ENCODE measurements at places on chromosomes 5 and 9.

- peak; percentile 91 for DNase-seq
These were observed 601 bp downstream of the HINT1 start for GRCh38 chr5:131164191-131165118.

DNA sequence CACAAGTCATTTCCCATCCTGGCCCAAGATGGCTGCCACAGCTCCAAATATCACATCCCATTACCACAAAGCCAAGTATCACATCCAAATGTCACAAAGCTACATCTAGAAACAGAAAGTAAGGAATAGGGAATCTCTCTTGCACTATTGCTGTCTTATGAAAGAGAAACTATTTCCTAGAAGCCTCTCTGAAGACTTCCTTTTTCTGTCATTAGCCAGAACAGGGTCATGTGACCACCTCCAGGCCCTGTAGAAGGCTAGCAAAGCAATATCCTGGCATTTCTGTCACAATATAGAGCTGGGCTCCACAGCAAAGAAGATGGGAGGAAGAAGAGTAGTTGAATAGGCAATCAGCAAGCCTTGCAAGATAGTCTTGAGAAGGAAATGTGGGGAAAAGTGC lies 99.2 kb downstream of the SH3TC2 start:
- peak; percentile 92 for DNase-seq

DNA sequence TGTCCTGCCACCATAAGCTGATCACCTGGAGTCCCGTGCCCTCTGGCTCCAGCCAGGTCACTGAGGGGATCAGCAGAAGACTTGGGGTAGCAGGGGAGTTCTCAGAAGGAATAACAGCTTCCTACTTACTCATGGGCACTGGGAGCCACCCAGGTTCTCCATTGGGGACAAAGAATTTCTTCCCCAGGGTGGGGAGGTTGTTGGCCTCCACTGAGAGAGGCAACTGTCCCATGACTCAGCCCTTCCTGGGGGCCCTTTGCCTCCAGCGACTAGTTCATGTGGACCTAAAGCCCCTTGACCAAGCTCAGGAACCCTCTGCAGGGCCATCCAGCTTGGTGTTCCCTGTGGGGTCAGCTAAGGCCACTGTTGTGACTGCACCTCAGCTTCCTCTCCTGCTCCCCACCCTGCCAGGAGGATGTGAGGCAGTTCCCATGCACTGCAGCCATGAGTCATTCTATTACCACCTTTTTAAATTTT lies 175.0 kb downstream of the AUH start:
- DNase-seq, result peak; percentile 35

- DNase-seq, result no peak
These were observed 31.3 kb downstream of the MARCHF3 start for GRCh38 chr5:126998895-126999570.

GRCh38 chr5:173028811-173029327 lies 27.3 kb upstream of the CREBRF start:
- DNase-seq, result no peak

DNA sequence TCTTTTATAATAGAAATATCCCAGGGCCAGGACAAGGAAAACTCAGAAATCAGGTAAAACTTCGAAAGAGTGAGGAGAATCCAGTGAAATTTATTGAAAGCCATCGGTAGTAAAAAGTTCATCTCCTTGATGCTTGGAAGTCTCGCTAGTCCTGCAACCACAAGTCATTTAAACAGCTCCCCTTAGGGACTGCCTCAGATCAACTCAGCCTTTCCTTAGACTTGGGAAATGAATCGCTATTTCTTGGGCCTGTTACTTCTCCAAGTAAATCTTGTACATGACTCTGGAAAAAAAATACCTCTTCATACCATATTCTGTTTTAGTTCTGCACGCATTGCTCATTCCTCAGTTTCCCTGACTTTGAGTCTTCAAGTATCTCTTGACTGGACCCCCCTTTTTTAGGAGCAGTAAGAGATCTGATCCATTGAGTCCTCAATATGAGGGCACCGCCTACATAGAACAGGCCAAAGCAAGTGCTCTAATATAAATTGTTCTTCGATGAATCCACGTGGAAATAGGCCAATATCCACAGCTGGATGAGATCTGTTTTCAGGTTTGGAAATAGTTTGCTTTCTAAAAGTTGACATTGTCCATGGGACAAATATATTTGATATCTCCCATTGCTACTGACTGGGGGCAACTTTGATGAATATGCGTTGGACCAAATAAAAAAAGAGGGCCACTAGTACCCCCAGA lies 114.2 kb downstream of the PRDM6 start:
- DNase-seq, result no peak

DNA sequence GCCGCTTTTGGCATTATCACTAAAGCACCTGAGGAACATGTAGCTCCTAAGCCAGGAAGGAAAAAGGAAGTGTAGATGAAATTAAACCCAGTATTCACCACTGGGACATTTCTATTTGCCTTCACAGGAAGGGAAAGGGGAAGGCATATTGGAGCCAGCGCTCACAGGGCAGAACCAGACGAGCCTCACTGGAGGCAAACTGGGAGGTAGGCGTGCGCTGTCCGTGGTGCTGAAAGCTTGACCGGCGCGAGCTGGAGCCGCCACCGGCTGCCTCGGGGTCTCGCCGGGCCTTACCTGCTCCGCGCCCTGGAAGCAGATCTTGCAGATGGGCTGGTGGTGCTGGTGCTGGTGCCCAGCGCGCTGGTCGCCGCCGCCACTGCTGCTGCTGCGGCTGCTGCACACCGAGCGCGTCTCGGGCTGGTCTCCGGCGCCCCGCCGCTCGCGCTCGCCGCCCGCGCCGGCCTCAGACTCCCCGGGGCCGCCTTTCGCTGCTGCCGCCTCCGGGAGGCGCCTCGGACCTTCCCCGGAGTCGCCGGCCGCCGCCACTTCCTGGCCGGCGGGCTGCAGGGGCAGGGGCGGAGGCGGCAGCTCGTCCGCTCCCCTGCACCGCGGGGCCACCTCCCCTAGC lies 732 bp downstream of the MARCHF11 start:
- peak; percentile 62 for DNase-seq

DNA sequence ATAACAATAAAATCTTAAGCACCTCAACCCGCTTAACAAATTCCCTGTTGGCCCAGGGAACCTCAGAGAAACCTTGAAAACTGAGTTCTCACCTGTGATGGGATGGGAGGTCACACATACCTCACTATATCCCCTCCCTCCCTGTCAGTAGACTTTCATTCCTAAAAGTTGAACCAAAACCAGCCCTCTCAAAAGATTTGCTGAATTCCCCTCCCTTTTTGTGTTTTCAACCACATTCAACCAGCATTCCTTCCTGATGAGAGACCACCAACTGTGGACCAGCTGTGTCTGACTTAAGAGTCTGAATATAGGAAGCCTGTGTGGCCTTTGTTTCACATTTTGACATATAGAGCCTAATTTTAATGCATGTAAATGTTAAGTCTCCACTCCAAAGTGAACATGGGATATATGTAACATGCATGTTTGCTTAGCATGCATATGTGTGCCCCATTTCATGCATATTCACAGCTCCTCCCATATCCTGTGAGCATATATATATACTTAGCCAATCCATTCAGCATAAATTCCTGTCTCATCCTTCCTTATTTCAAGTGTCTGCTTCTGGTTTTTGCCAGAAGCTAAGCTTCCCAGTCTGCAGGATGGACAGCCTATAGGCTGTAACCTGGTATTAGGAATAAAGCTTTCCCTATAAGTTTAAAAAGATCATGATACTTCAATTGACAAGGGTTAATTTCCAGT lies 604.6 kb downstream of the PTPRD start:
- DNase-seq, result no peak

GRCh38 chr9:89440548-89440947 lies 57.4 kb downstream of the SEMA4D start:
- peak; percentile 93 for DNase-seq

DNA sequence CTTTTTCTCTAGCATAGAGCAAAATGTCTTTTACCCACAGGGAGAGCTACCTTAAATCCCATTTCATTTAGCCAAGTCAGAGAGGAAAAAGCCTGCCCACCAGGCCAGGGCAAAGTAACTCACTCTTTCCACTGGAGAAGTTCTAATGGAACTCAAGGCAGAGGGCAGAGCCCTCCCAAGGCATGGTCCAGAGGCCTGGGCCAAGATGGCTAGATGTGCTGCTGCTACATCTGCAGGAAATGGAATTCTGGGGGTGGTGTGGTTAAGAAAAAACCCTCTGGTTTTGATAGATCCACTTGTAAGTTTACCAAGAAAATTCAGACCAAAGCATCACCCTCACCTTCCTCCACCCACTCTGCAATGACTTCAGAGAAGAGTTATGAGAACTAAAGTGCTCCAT lies 37.3 kb downstream of the CSF2 start:
- DNase-seq, result no peak

DNA sequence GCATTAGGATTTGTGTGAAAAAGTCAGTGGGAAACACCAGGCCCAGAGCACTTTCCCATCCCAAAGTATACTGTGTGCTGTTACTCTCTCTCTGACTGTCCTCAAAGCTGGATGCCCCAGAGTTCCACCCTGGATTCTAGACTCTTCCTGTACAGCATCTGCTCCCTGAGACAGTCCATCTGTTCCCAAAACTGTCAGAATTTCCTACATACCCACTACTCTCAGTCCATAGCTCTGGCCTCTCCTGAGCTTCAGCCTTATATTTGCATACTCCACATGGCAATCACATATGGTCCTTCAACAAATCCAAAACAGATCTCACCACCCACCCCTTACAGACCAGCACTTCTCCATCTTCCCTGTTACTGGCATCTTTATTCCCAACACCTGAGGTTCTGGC lies 9.5 kb downstream of the ELP1 start:
- DNase-seq, result no peak

DNA sequence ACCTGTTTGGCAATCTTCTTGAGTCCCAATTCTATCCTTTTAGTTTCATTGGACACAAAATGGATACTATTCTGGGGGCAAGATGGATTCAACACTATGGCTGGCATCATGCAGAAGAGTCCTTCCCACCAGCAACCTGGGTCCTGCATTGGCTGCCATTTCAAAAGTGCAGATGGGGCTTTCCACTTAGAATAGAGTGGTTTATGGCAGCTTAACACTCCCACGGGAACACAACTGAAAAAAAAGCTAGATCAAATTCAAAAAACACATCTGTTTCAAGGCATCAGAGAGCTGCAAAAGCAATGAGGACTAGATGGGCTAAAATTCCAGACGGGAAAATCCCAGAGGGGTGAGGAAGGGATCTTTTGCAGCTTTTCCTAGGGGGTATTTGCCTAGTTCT lies 11.2 kb upstream of the HMHB1 start:
- DNase-seq, result no peak
